ENCODE measurements at places on chromosomes 6 and 20.

DNA sequence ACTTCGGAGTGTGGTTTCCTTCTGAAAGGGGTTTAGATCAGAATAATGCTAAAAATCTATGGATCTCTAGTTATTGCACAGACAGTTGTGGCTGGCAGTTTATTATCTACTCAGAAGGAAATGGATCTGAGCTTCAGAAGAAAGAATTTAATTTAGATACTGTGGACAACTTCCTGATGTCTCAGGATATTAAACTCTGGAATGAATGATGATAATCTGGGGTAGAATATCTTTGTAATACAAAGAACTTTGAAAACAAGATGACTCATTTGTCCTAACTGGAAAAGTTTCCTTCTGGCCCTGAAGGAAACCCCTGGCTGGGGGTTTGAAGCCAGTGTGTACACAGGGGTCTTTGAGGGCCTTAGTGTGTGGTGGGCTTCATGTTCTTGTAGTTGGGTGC, 78.0 kb downstream of the EDN3 start:
- no peak for DNase-seq

- no peak for DNase-seq
Measured at GRCh38 chr20:46743088-46743487, 33.6 kb downstream of the SLC2A10 start.

- DNase-seq: no peak
Measured at GRCh38 chr6:61949971-61950370, 336.1 kb downstream of the KHDRBS2 start.

DNA sequence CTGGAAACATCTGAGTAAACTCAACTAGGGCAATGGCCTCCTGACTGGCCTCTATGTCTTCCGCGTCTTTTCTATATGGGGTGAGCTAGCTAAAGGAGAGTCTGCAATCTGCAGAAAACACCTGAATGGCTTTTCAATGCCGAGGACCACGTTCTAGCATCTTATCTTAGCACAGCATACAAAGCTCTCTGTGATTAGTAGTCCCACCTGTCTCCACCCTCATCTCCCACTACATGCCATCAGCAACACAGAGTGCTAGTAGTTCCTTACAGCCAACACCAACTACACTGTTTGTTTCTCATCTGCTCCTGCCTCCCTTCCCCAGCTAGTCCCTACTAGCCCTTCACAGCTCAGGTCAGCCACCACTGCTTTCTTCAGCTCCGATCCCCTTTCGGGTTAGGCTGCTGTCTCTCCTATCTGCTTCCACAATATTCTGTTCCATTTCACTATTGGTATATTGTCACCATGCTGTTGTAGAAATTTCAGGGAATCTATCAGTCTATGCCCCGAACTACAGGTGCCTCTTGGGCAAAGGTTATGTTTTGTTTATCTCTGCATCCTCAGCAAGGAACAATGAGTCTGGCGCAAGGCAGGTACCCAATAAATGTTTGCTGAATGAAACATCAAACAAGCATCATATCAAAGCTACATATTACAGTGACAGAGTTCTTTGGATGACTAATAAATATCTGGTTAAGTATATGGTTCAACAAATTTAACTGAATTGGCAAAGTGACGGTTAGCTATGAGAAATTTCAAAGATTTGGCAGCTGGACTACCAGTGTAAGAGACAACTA, 12.2 kb downstream of the LYRM4 start:
- DNase-seq: no peak

DNA sequence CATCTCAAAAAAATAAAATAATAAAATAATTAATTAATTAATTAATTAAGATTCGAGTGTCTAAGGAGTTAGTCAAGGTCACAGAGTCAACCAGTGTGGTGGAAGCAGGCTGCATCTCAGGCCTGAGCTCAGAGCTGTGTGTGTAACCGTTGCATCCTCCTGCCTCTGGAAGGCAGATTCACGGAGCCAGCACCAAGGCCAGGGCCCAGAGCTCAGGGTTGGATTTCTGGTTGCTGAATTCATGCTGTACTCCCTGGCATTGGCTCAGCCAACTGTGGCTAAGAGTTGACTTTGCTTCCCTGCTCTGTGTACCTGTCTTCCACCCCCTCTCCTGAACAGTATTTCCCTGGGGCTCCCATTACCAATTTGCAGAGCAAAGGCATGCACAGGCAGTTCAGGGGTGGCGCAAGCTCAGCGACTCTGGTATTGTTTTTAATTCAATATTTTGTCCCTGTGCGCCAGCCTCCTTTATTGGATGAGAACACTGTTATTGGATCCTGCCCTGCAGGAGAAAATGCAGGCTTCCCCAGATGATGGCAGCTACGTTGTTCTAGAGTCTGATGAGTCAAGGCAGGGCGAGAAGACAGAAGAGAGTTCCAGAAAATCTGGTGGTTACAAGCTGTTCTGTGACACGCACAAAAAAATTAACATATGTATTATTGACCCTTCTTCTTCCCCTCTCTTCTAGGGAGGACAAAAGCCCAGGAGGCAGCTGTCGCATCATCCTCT, 12.3 kb upstream of the CTNNBL1 start:
- DNase-seq: no peak

- DNase-seq: peak; percentile 90
Measured at GRCh38 chr6:25556516-25556915, 95.5 kb upstream of the SCGN start.

DNA sequence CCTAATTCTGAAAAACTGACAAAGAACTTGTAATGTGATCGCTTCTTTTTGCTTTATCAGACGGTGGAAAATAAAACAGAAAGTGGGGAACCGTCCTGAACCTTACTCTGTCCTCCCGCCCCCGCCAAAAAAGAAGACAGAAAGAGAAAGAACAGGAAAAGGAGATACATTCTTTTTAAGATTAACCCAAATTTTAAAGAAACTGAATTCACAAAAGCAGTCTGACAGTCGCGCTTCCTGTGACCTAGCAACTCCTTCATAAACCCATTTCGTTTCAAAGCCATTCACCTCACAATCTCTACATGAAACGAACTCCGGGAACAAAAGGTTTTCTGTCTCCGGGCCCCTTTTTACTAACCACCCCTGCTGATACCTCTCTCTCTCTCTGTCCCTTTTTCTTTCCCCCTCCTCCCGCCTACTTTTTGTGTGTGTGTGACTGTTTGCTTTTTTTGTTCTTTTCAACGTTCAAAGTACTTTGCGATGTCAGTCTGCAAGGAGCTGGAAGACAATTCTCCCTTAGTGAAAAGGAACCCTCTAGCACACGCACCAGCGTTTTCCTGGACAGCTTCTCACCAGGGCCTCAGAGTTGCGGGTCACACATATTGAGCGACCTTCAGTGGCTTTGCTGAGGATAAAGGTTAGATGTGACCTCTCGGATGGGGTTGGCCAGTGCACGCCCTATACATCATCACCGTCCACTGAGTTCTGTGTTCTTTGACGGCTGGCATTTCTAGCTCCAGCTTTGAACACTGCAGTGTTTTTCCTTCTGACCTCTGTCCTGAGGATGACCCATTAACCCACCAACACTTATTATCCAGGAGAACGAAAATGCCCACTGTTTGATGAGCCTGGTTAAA, 530 bp upstream of the NEDD9 start:
- no peak for DNase-seq

GRCh38 chr6:129280749-129281148, 397.8 kb downstream of the LAMA2 start:
- no peak for DNase-seq

GRCh38 chr20:61260905-61261304, 8.8 kb downstream of the CDH4 start:
- no peak for DNase-seq

DNA sequence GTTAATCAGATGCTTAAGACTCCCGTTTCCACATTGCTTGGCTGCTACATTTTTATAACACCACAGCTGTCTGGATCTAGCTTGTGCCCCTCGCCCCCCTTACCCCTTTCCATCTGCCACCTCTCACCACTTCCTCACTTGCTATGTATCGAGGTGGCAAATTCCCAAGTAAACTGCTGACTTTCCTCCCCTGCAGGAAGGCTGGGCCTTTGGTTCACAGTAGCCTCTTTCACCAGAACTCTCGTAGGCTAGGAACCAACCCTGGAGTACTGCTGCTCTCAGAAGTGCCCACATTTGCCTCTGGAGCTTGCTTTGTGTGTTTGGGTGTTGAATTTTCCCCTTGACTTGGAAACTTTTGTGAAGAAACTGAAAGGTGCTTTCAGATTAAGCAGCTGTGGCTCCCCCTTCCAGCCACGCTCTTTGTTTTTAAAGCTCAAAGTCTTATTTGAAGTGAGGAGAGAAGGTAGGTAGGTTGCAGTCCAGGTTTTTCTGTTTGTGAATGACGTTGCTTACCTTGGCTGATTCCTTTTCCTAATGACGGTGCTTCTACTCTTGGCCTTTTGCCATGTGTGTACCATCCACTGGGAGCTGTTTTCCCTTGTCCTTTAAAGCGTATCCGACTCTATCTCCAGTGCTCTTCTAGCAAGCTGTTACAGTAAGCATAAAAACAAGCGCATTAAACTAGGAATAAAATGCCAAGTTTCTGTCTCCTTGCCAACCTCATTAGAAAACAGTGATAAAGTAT, 90.4 kb downstream of the CARMIL1 start:
- DNase-seq: no peak

DNA sequence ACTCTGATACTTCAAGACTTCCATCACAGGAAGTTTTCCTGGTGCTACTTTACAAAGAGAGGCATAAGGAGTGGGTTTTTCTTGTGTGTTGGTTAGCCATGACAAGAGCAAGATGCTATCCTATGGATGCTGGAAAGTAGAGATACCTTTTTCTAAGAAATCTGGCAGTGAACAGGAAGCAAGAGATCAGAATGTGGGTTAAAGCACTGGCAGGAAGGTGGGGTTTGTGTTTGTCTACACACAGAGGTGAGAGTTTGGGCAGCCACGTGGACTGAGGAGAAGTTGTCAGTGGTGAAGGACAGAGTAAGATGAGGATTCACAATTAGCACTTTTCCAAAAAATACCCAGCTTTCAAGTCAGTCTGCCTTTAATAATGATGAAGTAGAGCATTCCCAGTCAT, 17.9 kb downstream of the SLC2A12 start:
- DNase-seq: no peak

GRCh38 chr6:169813969-169814368, 62.5 kb downstream of the ERMARD start:
- DNase-seq: no peak

DNA sequence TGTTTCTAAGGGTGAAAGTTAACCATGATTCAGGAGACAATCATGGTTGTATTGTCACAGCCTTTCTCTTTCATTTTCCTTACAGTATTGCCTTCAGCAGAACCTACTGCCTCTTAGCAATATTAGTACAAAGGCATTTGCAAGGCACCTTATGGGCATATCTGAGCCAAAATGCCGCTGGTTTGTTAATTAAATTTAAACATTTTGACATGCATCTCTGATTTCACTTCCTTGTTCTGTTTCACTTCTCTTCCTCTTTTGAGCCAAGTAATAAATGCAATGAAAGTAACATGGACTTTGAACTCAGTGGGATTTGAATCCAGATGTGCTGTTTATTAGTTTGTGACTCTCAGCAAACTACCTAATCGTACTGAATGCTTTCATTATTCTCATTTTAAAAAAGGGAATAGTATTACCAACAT, 467.4 kb upstream of the CITED2 start:
- no peak for DNase-seq

- DNase-seq: no peak
Measured at GRCh38 chr20:62739581-62740285, 31.1 kb downstream of the NTSR1 start.

DNA sequence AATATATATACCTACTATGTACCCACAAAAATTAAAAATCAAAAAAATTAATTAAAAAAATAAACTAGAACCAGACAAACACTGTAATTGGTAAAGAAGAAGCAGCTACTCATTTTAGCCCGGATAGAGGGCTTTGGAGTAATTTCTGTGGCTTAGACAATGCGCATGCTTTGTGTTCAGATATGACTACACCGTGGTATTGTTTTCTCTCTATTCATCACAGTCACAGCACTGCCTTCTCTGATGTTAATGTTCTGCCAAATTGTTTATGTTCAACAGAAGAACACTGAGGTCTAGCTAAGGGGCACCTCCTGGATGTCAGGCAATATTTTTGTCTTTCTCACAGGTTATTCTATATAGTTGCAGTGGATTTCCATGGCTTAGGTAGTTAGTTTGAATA, 77.5 kb upstream of the GJE1 start:
- DNase-seq: no peak

DNA sequence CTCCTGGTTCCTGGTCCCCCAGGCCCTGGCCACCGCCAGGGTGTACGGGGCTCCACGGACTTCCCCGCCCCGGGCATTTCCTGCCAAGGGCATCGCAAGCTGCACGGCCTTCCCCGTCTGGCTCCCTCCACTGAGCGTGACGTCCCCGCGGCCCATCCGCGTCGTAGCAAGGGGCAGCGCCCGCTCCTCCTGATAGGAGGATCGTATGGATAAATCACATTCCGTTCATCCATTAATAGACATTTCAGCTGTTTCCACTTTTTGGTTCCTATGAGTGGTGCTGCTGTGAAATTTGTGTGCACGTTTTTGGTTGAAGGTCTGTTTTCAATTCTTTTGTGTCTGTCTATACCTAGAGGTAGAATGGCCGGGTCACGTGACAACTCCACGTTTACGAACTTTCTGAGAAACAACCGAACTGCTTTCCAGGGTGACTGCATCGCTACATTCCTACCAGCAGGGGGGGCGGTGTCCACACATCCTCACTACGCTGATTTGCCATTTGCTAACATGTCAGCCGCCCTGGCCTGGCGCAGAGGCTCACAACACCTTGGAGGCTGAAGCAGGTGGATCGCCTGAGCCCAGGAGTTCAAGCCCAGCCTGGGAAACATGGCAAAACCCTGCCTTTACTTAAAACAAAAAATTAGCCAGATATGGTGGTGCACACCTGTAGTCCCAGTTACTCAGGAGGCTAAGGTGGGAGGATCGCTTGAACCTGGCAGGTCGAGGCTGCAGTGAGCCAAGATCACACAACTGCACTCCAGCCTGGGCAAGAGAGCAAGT, 37.7 kb downstream of the KCNQ2 start:
- peak; percentile 89 for DNase-seq

DNA sequence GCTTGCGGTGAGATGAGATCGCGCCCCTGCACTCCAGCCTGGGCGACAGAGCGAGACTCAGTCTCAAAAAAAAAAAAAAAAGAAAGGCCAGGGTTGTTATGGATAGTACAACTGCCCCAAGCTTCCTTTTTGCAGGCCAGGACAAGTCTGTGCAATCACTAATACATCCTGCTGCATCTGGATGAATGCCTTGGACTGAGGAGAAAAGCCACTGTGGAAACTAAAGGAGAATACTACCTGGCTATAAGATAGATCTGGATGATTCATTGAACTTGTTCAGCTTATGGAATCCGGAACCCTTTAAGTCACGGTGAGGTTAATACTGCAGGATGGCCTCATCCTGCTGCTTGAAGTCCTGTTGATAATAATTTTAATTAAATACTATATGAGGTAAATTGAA, 278.2 kb downstream of the TFAP2A start:
- DNase-seq: no peak

DNA sequence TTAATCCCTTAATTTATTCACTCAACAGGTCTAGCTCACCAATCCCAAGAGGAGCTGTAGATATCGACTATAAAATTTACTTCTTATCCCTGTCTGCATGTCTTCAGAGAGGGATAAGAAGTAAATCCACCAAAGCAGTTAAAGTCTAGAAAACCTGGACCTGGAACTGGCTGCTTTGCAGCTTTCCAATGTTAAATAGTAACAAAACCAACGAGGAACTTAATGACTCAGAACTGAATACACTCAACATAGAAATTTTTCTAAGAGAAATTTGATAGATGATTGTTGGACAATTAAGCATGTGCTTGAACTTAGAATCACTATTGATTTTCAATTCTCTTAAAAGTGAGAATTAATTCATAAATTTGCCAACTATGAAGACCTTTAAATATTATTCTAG, 11.5 kb upstream of the TMEM244 start:
- no peak for DNase-seq

- DNase-seq: no peak
Measured at GRCh38 chr6:57038906-57039305, 7.6 kb upstream of the KIAA1586 start.

- no peak for DNase-seq
Measured at GRCh38 chr20:50373674-50374286, 136.4 kb upstream of the PTPN1 start.

Data from activated CD8-positive, alpha-beta memory T cell treated with anti-CD3 and anti-CD28 coated beads, Interleukin-2, amount 50 U/mL, for 48 hours (primary cell).